ENCODE measurements at places on chromosomes 4 and X.

- DNase-seq = no peak
Observed at GRCh38 chr4:153497091-153497531, 31.0 kb downstream of the TMEM131L start.

GRCh38 chr4:98493296-98493695 is 165.1 kb downstream of the TSPAN5 start:
- no peak for DNase-seq

GRCh38 chr4:128471576-128471975 is 184.0 kb upstream of the PGRMC2 start:
- no peak for DNase-seq

GRCh38 chrX:130716346-130716745 is 186.7 kb downstream of the ENOX2 start:
- DNase-seq = no peak

DNA sequence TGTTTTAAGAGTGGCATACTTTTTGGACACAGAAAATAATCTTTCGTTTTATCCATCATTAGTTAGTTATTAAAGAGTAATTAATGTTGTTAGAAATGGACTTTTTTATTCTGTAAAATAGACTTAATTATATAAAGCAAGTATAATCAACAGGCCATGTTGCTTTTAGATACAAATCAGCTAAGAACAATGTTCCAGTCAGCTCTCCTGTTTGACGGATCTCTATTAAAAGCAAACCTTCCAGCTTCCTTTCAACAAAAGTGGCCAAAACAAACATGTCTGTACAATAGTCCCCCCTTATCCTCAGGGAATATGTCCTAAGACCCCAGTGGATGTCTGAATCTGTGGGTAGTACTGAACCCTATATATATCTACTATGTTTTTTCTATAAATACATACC is 4.9 kb upstream of the SLC10A4 start:
- DNase-seq = no peak

GRCh38 chrX:9339603-9340491 is 125.0 kb upstream of the TBL1X start:
- no peak for DNase-seq

DNA sequence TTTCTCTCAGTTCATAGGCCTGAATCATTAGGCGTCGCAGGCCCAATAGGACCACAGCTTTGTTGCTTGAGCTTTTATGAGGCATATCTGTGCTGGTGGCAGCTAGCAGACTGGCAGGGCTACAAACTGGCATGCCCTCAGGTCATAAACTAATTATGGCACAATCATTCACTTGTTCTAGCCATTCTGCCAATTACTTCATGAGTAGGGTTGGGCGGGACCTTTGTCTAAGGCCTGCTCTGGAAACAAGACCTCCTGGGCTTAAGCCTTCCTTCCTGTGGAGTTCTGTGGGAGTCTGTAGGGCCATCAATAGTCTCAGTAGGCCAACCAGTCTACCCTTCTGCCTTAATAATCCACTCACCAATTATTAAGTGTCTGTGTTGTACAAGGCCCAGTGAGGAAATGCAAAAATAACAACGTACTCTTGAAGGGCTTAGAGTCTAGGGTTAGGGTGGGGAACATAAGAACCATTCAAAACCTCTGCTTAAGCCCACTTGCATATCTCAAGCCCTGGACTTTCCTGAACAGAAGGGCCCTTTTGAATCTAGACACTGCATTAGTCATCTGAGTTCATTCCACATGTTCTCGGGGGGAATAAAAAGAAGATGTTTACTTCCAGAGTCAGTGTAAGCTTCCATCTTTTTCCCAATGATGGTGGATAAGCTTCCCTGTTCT is 44.5 kb downstream of the SHROOM4 start:
- no peak for DNase-seq

- no peak for DNase-seq
Observed at GRCh38 chrX:11952176-11952720, 186.0 kb upstream of the FRMPD4 start.
